ENCODE measurements at places on chromosomes 2 and 18.

DNA sequence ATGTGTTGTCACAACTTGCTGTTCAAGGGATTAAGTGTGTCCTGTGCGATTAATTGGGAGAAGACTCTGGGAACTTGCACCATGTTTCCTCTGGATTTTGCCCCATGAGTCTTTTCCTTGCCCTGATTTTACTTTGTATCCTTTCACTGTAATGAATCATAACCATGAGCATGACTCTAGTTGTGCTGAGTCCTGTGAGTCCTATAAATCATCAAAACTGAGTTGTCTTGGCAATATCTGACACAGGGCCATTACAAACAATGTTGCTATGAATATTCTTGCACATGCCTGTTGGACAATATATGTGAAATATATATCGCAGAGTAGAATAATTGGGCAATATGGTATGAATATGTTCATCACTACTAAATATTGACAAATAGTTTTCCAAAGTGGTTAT is 56.5 kb upstream of the COL5A2 start:
- no peak for DNase-seq

GRCh38 chr2:134583462-134583861 is 135.3 kb downstream of the TMEM163 start:
- DNase-seq = no peak

DNA sequence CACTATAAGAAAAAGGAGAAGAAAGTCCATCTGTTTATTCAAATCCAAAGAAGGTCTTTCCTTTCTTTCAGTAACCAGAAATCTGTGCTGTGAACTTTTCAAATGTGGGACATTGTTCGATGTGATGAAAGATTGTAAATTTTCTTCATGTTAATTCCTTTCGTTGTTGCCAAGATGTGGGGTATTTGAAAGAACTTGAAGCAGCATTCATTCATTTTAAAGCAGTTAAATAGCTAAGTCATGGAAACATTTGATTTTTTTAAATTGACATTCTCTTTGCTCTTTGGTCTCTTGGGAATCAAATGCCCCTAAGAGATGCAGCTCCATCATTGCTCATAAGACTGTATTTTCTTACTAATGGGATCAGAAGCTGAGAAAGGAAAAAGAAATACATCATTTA is 93.7 kb upstream of the EHBP1 start:
- DNase-seq = no peak

- DNase-seq = no peak
These were observed 70.7 kb upstream of the TTN start for GRCh38 chr2:178877874-178878273.

DNA sequence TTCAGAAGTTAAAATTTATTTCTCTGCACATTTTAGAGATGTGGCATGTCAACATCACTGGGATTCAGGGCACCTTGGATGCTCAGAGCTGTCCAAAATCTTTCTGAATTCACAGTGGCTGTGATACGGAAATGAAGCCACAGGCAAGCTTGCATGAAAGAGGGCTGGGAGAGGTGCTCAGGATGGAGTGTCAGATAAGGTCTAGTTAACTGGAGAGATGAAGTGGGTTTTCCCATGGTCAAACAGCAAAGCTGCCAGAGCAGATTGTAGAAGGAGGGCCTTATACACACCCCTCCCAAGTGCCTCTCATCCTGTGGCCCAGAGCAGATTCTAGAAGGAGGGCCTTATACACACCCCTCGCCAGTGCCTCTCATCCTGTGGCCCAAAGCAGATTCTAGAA is 286.8 kb upstream of the PXDN start:
- DNase-seq = no peak

- DNase-seq = no peak
These were observed 291.3 kb downstream of the BCL11A start for GRCh38 chr2:60262178-60262577.

DNA sequence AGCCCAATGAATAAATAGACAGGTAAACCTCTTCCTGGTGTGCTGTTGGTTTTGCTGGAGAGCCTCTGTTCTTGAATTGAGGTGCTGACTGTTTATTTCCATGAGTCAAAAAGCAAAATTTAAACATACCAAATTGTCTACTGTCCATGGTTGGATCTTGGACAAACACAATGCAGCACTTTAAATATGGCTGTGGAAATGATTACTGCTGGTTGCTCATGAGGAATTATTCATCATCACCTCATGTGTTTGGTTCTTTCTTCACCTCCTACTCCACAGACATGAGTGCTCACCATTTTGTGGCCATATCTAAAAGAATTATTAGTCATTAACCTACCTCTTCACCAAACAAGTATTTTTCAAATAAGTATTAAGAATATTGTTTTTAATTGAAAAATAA is 85.3 kb upstream of the GALNT5 start:
- DNase-seq = no peak

DNA sequence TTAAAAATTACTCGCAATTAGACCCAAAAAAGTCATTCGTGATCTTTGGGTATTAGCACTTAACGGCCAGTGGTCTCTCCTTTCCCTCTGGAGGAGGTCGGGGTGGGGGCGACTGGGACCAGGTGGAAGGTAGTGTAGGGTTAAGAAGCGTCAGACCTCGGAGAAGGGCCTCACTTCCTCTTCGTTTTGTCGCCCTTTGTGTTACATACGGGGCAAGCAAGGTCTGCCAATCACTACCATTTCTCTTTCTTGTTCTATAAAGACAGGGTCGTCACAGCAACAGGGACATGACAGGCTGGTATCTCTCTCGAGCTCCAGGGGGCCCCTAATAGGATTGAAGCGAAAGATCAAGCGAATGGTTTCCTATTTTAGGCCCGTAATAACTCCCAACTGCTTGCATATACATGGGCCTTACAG is 136.6 kb downstream of the INSIG2 start:
- no peak for DNase-seq

DNA sequence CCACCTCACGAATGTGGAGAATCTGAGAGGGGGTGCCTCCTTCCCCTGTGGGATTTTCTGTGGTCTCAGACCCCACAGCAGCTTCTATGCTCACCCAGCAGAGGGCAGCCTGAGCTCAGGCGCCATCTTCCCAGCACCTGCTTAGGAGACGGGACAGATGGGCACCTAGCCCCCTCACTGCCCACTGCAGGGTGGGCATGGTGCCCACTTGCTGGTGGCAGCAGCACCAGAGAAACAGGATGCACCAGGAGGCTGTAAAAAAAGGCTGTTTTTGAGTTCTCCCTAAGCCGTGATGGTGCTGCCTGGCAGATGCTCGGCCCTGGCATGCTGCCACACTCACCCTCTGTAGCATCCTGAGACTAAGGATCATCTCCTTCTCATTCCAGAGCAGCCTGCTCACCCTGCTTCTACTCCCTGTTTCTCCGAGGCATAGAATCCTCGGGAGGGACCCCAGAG is 19.1 kb upstream of the SLC20A1 start:
- peak; percentile 44 for DNase-seq

DNA sequence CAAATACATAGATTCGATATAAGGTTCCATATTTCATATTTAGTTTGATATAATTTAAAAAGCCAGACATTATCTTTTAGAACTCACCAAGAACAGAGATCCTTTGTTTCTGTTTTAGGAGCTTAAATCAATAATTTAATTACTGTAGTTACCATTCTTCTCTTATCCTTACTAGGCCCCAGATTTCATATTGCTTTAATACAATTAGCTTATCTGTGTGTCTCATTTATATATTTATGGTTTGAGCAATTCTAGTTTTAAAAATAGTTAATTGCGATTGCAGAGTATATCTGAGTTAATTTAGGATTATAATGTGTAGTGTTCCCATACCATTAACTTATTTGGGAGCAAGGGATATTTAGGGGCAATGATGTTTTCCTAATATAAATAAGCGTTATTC is 558.8 kb upstream of the ZNF804A start:
- no peak for DNase-seq

DNA sequence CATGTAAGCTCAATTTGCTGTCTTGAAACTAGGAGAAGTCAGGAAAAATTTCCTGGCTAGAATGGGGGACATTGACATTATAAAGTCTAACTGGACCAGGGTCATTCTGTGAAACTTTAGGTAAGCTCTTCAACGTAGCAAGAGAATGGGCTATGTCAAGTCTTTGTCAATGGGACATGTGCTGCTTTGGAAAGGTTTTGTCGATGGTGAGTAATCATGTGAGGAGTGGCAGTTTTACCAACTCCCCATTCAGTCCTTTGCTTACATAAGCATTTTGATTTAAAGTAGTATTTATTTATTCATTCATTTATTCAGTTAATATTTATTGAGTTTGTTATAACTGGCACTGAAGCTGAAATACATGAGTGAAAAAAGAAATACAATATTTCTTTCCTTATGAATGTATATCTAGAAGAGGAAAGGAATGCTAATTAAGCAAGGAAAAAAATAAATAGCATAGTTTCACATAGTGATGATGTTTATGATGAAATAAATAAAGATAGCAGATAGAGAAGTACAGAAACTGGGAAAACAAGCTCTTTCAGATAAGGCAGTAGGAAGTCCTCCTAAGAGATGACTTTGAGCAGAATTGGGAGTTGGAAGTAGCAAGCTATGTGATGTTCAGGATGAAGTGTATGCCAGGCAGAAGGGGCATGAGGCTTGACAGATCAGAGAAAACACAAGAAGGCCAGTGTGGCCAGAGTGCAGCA is 25.4 kb upstream of the RAB27B start:
- DNase-seq = no peak

DNA sequence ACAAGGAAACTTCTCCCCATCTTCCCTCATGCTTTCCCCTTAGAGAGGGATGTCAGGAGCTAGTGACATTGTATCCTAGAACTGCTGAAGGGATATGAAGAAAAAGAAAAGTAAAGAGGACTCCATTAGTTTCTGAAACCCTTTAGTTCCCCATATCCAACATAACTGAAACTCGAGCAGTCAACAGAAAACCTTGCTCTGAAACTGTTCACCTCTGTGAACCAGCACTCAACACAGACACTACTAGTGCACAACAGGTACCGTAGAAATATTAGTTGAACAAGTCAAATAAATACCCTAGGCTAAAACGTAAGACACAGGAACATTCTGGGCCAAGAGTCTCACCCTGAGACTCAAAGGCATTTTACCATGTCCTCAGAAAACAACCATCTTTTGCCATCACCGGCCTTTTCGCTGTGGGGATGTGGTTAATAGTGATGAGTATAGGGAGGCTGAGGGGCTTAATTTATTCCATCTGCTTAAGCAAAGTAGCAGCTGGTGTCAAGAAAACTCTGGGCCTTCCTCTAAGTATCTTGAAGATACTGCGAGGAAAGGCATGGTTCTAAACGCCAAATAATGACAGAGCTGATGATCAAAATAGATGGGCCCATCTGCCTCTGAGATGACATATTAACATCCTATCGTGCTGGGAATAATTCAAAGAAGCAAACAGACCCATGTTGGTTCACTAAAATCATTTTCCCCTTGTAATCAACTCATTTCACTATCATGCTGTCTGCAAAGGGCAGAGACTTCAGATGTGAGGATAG is 156.8 kb downstream of the STK39 start:
- DNase-seq = no peak

DNA sequence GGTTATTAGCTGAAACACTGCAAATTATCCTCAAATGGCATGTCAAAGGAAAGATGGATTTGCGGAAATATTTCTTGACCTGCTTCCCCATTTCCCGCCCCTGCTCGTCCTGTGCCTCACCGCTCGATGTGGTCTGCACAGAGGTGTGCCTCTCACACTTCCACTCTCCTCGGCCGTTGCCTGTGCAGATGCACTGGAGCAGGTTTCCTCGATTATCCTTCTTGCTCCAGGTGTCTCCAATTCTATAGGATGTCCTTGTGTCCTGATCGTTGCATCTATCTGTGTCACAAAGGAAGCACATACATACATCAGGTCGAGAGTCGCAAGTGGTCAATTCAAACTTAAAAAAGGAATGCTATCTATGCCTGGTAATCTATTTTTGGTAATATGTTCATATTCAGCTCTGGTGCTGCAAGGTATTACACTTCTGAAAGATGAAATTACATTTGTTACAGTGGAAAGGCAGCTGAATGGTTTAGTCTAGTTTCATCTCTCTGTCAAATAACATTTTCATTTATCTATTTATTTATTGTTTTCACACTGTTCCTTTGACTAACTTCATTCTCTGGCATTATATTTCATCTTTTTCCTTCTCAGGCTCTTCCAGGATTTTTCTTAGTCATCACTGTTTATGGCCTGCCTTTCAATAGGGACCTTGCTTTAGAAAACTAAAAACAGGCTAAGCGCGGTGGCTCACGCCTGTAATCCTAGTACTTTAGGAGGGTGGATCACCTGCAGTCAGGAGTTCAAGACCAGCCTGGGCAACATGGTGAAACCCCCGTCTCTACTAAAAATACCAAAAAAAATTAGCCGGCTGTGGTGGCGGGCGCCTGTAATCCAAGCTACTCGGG is 7.6 kb downstream of the FN1 start:
- no peak for DNase-seq

DNA sequence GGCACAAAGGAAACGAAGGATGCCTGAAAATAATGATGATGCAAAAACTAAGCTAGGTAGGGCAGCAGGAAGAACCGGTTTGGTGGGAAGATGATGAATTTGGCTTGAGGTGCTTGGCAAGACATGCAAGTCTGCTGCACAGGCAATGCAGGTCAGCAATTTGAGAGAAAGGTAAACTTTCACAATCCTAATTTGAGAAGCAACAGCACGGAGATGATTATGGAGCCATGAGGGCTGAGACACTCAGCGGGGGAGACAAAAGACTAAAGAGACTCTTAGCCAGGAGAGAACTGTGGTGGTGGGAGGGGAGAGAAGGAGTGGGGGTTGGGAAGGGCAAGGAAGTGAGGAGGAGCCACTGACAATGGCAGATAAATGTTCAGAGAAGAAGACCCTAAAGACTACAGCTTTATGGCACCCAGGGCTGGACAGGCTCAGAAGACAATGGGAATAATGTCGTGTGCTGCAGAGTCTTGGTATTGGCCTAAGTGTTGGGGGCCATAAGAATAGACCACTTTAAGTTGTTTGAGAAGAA is 19.4 kb upstream of the RNF149 start:
- DNase-seq = no peak

DNA sequence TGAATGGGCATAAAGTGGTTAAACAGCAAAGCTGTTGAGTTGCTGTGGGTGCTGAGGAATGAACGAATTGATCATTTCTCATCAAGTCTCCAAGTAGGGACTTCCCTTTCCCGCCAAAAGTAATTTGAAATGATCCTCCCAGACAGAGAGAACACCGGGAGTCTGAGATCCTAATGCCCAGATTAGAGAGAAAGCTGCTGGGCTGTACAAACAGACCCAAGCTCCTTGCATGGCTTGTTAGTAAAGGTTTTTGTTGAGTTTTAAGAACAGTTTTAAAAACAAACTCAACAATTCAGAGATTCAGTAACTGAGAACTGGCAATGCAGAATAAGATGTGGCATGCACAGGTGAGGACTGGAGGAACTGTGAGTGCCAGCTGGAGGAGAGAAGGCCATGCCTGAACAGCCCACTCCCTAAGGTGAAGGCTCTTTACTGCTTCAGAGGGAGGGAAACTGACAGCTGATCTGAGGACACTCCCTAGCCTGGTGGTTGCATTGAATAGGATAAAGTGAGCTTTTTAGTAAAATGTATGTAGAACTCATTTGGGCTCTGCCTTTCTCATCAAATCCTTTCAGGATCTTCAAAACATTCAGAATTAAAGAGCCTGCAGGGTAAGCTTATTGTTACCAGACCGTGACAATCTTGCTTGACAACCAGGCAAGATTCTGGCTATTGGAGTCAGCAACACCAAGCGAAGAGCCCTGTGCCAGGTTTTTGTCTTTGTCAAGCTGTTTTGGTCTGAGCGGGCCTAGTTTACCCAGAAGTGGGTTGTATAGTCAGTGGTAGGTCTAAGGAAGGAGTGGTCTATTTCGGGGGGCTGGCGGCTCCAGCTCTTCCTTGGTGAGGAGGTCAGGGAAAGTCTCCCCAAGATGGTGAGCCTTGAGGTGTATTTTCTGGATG is 63.2 kb upstream of the IGFBP5 start:
- DNase-seq = no peak

GRCh38 chr2:150695451-150696135 is 208.1 kb upstream of the RND3 start:
- no peak for DNase-seq
